ENCODE measurements at places on chromosomes 7 and 10.

DNA sequence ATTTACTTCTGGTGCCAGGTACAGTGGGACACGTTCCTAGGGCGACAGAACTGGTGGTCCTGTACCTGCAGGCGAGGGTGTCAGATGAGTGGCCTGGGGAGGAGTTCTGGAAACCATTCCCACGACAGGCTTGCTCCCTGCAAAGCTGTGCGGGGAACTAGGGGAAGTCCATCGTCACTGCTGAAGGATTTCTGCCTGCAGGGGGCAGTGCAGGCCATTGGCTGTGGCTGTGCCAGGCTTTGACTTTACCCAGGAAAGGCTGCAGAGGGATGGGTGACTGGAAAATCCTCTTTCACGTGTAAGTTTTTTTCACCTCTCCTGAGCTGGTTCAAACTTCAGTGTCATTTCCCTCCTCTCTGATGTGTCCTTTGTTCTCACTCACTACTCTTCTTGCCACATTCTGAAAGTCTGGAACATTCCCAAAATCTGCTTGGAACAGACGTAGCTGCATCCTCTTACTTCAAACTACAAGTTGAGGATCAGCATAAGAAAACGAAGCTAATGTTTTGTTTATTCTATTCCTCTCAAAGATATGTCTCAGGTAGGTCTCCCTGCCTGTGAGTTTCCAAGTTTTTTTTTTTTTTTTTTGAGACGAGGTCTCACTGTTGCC lies 126.5 kb downstream of the SH2D4B start:
- DNase-seq: peak; percentile 50

DNA sequence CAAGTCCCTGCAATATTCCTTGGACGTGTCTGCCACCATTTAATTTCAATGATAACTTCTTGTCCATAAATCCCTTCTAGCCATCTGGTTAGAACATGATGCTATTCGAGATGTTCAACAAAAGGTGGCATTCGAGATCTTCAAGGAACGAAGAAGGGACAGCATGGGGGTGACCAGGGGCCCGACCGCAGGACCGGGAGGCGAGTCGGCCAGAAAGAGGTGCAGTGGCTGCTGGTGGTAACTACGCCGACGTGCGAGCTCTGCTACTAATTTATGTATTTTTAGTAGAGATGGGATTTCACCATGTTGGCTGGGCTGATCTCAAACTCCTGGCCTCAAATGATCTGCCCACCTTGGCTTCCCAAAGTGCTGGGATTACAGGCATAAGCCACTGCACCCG lies 4.7 kb downstream of the OPTN start:
- no peak for DNase-seq

DNA sequence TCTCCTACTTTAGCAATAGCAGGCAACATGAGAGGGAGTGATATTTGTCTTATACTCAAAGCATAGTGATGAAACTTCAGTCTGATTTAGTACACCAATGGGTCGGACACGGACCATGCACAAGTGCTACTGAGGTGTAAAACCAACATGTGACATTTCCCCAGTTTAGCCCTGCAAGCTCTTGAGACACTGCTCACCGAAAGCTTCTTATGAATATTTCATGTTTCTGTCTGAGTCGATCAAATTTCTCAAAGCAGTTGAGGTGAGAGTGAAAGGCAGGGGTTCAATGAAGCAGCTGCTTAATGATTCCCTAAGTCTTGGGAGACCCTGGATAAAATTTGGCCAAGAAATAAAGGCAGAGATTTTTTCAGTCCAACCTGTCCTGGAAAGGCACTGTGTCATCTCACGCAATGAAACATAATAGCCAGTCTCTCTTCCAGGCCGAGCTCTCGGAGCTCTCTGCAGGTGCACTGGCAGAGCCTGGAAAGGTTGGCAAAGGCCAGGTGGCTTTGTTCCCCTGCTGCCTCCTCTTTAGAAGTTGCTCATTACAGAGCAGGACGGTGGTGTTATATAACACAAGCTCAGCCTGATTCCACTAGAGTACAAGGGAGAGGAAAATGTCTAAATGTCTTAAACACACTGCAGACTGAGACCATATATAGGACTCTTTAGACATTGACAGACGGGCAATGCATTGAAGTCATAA lies 33.9 kb upstream of the XPNPEP1 start:
- DNase-seq: no peak

DNA sequence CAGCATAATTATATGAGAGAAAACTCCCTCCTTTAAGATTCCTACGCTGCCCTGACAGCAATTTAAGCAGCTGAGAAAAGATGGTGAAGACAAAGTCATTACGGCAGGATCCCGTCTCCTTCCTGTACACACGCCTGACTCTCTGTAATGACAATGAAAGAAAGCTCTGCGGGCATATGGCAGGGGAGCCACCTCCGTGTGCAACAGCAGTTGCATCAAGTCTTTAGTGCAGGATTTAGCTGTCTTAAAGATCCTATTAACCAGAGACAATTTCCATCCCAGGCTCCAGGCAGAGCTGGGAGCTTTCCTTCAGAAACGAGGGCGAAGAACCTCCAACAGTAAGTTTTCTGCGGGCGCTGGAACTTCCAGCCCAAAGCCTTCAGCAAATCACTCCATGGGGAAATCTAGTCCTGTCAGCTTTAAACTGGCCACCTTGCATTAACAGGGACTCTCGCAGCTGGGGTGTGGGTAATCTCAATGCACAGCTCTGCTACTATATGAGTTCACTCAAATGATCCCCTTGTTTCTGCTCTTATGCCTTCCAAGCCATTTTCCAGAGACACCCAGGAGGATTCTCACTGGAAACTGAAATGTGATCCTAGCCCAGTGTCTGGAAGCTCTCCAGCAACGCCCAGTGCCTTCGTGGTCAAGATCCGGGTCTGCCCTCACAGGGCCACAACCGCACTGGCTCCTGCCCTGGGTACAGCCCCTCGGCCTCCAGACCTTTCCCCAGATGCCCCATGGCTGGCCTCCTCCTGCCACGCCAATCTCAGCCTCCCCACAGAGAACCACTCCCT lies 74.9 kb downstream of the CTBP2 start:
- DNase-seq: peak; percentile 51

DNA sequence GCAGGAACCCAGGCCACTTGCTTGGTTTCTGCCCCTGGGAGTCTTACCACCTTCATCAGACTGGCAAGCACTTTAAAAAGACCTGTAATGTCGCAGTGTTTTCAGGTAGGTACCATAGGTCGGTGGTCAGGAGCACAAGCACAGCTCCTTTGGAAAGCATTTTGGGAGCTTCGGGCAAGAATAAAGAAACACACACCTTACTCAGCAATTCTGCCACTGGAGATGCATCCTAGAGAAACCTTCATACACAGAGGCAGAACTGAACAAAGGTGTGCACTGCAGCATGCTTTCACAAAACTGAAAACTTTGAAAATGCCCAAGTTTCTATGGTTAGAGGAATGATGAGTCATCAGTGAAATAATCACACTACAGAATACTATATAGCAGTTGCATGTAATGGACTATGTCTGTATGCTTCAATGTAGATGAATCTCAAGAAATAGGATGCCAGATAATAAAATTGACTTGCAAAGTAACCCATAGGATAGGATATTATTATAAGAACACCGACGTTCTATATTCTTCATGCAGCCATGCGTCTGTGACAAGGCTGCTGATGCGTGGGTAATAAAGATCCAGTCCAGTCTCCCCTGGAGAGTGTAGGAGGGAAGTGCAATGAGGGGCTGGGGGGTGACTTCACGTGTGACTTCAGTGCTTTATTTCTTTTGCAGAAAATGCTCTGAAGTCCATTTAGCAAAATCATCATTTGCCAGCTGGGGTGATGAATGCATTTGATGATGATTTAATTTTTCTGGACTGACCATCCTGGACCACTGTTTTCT lies 309.5 kb downstream of the WDR37 start:
- DNase-seq: no peak

GRCh38 chr10:24382596-24382978 lies 173.6 kb downstream of the KIAA1217 start:
- DNase-seq: no peak

- DNase-seq: no peak
These were observed 16.8 kb downstream of the OCM2 start for GRCh38 chr7:97973206-97973658.

- DNase-seq: no peak
These were observed 240.0 kb upstream of the RHOBTB1 start for GRCh38 chr10:61183967-61184366.

DNA sequence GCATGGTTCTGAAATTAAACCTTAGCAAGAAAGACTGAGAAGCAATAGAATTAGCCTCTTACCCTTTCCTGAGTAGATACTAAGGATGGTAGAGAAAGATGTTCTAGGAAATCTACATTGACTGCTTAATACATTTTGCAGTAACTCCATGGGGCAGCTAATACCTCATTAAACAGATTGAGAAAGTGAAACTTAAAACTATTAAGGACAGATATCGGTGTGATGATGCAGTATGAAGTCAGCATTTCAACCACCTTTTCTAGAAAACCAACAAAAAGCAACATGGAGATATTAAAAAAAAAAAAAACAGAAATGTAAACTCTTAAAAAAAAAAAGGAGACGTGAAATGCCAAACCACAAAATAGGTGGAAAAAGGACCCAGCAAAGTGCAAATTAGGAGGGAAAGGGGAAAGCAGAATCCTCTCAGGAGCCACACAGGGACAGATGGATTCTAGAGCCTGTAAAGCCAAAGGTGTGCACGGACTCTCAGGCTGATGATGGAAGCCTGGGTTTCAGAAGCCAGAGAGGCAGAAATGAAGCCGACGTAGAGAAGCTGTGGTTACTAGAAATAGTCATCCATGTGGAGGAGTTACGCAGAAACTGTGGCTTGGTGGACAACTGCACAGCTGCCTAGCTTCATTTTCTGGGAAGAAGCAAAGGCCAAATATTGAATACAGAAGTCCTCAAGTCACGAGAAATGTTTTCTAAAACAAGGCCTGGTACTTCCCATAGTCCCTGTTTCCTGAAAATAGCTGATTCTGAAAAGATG lies 38.1 kb upstream of the GPR141 start:
- no peak for DNase-seq

- DNase-seq: no peak
These were observed 74.2 kb downstream of the VOPP1 start for GRCh38 chr7:55498142-55498541.

DNA sequence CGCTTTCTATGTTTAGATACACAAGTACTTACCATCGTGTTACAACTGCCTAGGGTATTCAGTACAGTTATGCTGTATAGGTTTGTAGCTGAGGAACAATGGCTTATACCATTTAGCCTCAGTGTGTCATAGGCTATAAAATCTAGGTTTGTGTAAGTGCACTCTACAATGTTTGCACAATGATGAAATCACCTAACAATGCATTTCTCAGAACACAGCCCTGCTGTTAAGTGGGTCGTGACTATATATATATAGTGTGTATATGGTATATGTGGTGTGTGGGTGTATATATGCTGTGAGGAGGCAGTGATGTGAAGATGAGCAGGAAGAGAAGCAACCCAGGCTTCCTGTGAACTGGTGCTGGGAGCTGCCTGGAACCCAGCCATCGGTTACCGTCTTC lies 65.6 kb upstream of the MKI67 start:
- DNase-seq: no peak

DNA sequence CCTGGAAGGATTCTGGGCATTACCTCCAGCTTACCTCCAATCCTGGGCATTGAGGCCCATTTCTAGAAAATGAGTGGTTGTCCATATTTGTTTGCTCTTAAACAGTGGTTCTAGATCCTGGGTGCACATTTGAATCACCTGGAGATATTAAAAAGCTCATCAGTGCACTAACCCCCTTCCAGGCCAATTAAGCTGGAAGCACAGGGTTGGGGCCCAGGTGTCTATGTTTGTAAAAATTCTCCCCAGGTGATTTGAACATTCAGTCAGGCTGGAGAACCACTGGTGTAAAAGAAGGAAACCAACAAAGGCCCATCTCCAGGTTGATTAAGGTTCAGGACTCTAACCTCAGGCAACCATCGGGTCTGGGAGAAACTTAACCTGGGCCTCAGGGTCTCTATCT lies 102.6 kb upstream of the NANOS1 start:
- no peak for DNase-seq

- DNase-seq: no peak
These were observed 84.3 kb downstream of the GLRX3 start for GRCh38 chr10:130220251-130221185.

GRCh38 chr10:62049624-62050345 lies 148.3 kb downstream of the ARID5B start:
- DNase-seq: peak; percentile 47

- no peak for DNase-seq
These were observed 32.5 kb downstream of the CCDC6 start for GRCh38 chr10:59873896-59874295.

DNA sequence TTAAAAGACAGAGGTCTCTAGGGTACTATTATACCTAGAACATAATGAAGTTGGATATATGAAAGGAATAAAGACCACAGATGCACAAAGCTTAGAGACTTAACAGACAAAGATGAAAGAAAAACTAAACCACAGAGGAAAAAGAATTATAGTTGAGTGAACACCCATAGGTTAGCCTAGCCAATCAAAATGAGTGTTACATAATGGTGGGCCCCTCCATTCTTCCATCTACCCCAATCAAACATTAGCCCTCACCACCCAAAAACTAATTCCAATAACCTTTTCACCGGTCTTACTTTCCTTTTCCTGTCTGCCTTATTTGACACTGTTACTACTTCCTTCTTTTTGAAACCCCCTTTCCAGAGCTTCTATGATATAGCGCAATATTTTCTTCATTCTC lies 130.1 kb downstream of the ELMO1 start:
- no peak for DNase-seq

- DNase-seq: peak; percentile 33
These were observed 12.8 kb downstream of the CNNM1 start for GRCh38 chr10:99341860-99342490.

- no peak for DNase-seq
These were observed 15.6 kb downstream of the CCL26 start for GRCh38 chr7:75756206-75756990.

DNA sequence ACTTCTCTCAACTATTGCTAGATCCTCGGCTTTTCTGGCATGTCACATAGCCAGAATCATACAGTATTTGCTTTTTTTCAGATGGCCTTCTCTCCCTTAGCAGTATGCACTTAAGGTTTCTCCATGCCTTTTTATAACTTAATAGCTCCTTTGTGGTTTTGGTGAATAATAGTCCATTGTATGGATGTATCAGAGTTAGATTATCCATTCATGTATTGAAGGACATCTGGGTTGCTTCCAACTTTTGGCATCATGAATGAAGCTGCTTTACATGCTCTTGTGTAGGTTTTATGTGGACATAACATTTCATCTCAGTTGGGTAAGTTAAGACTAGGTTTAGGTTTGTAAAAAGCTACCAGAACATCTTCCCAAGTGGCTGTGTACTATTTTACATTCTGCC lies 4.6 kb downstream of the ATP5F1C start:
- DNase-seq: no peak

DNA sequence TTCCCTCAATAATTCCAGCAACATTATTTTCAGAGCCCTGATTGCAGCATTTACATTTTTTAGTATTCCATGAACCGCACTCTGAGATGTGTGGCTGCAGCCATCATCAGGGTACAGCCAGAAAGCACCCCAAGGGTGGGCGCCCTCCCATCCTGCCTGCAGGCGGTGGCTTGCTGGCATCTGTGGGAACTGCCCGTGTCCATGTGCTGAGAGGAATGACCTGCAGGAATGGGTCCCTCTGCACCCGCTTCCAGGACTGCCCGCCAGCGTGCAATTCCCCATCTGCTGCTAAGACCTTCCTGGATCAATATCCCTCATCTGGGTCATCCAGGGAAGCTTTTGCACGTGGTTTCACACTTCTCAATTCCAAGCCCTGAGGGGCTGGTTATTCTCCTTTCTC lies 32.8 kb upstream of the NUB1 start:
- no peak for DNase-seq
